ENCODE measurements at places on chromosomes 12 and 14.
A peak's percentile ranks its signal among the peaks of the same experiment; 100 is the strongest.

DNA sequence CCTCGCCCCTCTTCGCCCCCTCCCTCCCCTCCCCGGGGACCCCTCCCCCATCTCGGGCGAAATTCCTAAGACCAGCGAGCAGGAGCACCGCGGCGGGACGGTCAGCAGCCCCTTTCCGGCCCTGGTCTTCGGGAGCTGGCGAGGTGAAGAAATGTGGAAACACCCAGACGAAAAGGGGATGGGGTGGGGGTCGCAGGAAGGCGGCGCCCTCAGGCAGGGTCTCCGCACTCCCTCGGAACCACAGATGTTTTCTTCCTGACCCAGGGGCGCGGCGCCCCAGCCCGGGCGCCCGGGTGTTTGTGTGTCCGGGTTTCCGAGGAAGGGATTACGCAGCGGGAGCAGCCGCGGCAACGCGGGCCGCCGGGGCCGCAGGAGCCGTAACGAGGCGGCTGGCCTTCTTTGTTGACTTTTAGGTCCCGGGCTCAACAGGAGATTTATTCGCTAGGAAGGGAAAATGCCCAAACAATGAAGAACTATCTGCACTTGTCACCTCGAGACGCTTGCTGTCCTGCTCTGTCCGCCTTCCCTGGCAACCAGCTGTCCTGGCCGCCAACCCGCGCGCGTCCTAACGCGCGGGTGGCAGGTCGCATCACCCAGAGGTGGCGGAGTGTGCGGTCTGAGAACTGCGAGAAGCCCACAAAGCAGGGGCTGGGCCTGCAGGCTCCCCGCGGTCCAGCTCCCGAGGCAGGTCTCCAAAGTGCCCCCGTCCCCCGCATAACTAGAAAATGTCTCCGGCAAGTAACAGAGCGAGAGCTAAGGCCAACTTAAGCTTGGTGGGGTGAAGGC lies 7.0 kb downstream of the FOXA1 start:
- DNase-seq: peak; percentile 67

- DNase-seq: no peak
Observed at GRCh38 chr12:40566271-40566670, 126.0 kb upstream of the CNTN1 start.

DNA sequence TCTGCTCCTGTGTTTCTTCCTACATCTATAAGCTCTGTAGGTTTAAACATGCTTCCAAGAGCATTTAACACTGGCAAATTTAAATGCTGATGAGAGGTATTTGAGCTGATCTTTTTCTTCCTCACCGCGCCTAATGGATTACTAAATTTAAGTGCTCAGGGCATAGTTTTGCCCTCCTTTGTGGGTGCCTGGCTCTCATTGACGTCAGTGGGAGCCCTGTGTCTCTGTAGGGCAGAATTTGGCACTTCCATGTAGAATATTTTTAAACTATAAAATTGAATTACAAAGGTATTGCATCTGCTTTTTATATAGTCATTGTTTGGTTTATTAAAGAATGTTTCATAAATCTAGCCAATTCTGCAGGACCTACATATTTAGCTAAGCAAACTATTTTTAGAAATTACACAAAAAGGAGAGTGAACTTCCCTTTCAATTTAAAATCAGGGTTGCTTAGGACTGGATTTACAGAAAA lies 444.8 kb downstream of the AEBP2 start:
- no peak for DNase-seq

- no peak for DNase-seq
Observed at GRCh38 chr12:7058850-7059395, 1.6 kb upstream of the C1S start.

DNA sequence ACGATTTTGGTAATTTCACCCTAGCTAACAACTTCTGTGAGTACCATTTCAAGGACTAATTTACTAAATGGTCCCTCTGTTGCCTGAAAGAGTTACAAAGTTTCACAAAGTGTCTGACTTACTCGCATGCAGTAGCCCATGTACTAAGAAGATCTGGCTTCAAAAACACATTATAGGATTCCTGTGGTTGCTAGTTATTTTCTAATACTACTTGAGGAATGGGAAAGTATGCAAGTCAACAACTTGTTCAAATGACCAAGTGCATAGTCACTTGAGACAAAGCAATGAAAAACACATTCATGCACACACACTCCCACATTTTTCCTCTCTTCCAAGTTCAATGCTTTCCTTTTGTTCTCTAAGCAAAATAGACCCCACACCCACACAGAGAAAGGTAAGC lies 219.7 kb upstream of the TMPO start:
- DNase-seq: no peak

- no peak for DNase-seq
Observed at GRCh38 chr12:125194163-125194773, 129.0 kb downstream of the AACS start.

DNA sequence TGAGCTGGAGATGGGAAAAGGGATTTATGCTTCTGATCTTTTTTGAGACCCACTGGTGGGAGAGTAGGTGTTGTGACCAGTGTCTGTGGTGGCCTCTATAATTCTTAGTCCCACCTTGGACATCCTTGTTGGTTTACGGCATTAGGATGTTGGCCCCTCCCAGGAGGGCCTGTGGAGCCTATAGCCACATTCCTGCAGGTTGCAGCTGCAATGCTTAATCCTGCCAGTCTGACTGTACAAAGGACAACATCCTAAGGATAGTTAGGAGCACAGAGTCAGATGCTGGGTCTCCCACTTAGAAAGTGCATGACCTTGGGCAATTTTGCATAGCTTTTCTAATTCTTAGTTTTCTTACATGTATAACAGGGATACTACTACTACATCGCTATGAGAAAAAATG lies 150.9 kb upstream of the SLC38A2 start:
- no peak for DNase-seq

- no peak for DNase-seq
Observed at GRCh38 chr12:99453836-99454538, 193.6 kb upstream of the GARIN6 start.

All from SHP77 (cell line).